ENCODE measurements at places on chromosomes 6 and 20.
A peak's percentile ranks its signal among the peaks of the same experiment; 100 is the strongest.

DNA sequence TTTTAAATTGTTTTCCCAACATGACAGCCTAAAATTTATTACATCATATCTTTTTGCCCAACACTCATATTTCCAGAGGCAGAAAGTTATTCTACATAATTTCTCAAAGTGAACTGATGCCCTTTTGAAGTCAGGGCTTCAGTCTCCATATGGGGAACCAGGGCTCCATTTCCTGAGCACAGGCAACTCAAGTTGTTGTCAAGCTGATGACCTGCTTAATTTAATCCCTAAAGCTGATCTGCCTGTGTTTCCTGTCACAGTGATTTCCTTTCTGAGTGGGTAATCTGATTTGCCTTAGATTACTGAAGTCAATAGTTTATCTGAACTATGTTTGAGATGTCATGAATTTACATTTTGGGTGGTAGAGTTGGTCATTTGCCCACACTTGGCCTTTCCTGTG, 932.1 kb upstream of the MANEA start:
- DNase-seq, result no peak

- no peak for DNase-seq
Observed at GRCh38 chr6:27334141-27334540, 22.1 kb upstream of the POM121L2 start.

DNA sequence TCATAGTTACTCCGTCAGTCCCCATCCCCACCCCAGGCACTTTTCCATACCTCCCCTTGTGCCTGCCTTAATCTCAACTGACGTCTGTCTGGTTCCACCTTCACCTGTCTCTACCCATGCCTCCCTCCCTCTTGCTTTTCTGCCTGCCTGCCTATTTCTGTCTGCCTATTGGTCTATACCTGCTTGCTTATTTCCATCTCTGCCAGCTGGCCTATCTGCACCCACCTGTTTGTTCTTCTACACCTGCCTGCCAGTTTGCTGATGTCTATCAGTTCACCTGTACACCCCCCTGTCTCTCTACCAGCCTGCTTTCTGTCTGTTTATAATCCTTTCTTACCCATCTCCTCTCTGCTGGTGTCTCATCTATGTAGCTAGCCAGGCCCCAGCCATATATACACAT, 87.5 kb downstream of the RALGAPA2 start:
- DNase-seq, result no peak

DNA sequence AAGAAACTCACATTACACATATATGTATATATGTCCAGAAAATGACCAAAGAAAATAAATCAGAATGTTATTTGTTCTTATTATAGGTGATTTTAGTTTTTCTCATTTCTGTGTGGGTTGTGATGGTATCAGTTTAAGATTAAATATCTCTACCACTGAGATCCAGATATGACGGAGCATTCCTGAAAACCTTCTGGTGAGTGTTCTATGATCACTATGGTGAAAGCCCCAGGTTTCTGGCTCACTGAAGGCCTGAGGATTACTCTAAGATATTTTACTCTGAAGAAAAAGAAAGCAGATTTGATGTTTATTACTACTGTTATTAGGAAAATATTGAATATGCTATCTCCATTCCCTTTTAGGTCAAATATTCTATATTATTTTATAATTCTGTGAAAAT, 62.8 kb upstream of the L3MBTL3 start:
- DNase-seq, result no peak

- no peak for DNase-seq
Observed at GRCh38 chr6:21748343-21749056, 154.9 kb downstream of the SOX4 start.

GRCh38 chr6:8054276-8054675, 9.9 kb downstream of the BLOC1S5 start:
- DNase-seq, result no peak

DNA sequence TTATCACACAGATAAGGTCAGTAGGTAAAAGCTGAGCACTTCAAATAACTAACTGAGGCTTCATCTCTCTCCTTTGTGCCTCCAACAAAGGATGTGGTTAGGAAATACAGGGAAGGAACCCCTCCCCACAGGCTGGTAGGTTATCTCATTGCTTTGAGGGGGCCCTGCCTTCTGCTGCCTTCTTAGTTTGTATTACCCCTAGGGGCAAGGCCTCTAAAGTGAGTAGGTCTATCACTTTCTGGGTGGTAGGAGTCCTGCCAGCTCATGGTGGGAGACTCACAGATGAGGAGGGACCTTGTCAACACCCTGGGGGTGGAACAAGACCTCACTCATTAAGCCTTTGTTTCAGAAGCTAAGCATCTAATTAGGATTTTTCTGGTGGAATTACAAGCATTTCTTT, 34.6 kb downstream of the EDN1 start:
- DNase-seq, result no peak

DNA sequence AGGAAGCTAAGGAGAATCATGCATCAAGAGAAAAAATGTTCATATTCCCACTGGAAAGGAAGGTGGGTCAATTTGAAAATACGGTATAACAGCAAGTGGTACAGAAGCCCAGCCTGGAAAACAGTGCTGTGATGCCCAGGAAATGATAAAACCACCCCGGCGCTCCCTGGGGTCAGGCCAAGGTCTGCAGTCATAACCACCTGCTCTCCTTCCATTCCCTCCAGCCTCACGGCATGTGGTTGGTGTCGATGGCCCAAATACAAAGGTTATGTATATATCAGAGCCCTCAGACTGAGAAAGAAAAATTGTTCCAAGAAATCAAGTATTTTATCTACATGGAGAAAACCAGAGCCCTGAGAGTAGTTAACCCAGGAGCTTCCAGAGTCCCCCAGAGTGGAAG, 208.1 kb upstream of the CDYL start:
- no peak for DNase-seq

- DNase-seq, result no peak
Observed at GRCh38 chr6:48757661-48758060, 646.7 kb upstream of the PTCHD4 start.

DNA sequence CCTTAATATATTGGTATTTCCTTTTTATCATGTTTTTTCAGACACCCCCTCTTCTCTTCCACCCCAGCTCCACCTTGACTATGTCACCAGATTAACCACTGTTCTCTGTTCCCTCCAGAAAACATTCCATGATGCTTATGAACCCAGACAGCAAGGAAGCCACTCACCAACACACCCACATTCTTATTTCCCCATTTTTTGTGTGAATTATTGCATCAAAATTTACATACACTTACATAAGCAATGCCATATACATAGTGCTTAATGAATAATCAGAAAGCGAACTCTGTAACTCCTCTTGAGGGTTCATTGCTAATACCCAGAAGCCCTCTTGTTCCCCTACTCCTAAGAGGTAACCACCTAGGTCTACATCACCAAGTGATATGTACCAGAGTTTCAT, 182.3 kb upstream of the CDYL start:
- DNase-seq, result no peak

GRCh38 chr20:8534368-8535160, 402.5 kb downstream of the PLCB1 start:
- no peak for DNase-seq

DNA sequence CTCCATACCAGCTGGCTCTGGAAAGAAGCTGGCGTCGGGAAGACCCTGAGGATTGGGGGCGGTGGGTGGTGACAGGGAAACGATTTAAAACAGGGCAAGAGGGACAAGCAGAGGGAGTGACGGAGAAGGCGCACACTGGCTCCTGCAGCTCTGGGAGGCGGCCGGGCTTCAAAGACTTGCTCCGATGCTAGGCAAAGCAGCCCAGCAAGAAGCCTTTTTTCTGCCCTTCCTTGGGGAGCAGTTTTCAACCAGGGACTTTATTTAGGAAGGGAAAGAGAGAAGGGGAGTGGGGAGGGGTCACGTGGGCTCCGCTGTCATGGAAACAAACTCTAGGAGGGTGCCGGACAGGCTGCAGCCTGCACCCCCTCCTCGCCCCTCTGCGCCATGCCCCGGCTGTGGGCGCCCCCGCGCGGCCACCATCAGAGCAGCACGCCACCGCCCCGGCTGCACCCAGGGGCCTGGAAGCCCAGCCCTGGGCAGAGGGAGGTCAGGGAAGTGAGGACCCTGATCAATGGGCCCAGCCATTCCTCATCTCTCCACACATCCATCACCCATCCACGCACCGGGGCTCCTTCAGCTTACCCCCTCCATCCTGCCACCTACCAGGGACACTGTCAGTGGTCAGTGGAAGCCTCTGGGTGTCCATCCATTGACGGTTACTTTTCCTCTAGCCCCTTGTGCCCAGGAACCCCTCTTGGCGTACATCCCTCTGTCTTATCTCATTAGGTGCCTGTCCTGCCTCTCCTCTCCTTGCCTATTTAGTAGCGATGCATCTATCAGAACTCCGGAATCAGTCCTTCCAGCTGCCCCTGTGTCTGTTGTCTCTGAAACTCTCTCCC, 66.6 kb upstream of the CCDC167 start:
- no peak for DNase-seq

- no peak for DNase-seq
Observed at GRCh38 chr6:167748458-167749379, 78.0 kb upstream of the AFDN start.

DNA sequence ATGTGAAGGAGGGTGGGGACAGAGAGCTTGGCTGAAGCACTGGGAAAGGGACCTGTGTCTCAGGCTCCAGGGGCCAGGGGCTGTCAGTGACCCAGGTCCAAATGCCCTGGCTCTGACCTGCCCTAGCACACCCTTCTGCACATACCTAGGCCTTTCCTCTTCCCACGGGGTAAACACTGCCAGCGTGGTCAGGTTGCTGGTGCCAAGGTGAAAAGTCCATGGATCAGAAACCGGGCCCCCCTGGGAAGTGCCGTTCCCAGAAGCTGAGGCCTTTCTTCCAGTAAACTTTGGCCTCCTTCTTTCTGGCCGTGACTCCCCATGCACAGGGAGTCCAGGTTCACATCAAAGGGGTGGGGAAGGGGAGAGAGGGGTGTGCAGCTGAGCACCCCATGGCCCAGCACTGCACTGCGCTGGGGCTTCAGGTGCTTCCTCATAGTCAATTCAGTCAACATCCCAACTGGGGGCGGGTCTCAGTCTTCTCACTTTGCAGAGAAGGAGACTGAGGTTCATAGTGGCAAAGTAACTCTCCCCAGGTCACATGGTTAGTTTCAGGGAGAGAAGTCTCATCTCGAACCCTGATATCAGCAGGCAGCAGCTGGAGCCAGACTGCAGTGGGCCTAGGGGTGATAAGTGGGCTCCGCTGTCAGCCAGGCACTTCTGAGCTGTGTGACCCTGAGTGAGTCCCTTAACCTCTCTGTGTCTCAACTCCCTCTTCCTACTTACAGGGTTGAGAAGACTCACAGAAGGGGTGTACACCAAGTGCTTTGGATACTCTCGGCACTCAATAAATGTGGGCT, 17.0 kb downstream of the PCK1 start:
- DNase-seq, result no peak

DNA sequence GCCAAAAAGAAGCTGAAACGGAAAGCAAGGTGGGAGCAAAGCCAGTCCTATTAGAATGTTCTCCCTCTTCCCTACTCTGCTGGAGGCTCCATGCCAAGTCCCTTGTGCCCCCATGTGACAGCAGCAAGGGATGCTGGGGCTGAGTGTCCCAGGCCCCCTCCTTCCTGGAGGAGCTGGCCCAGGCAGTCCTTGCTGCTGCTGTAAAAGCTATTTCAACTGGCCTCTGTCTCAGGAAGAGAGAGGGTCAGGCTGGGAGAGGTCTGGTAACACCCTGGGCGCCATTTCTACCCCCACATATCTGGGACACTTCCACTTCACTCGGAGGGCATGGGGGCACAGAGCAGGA, 25.0 kb downstream of the TTBK1 start:
- DNase-seq, result no peak

DNA sequence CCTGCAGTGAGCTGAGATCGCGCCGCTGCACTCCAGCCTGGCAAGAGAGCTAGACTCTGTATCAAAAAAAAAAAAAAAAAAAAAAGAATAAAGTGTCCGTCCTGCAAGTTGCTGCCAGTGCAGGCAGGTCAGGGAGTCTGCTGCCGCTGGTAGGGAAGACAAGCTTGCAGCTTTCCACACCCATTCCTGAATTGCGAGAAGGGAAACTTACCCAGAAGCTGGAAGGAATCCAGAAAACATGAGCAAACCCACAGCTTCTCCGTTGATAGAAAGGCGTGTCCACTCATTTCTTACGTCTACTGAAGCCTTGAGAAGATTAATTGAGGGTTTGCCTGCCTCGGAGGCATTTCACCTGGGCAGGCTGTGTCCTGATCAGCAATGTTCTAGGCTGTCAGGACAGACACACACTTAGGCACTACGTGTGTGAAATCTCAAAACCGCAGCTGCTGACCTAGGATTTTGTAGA, 61.6 kb upstream of the DSP start:
- DNase-seq, result peak; percentile 34

GRCh38 chr20:20847814-20848213, 135.4 kb upstream of the RALGAPA2 start:
- DNase-seq, result no peak

- DNase-seq, result no peak
Observed at GRCh38 chr6:15588971-15589634, 73.7 kb downstream of the DTNBP1 start.

DNA sequence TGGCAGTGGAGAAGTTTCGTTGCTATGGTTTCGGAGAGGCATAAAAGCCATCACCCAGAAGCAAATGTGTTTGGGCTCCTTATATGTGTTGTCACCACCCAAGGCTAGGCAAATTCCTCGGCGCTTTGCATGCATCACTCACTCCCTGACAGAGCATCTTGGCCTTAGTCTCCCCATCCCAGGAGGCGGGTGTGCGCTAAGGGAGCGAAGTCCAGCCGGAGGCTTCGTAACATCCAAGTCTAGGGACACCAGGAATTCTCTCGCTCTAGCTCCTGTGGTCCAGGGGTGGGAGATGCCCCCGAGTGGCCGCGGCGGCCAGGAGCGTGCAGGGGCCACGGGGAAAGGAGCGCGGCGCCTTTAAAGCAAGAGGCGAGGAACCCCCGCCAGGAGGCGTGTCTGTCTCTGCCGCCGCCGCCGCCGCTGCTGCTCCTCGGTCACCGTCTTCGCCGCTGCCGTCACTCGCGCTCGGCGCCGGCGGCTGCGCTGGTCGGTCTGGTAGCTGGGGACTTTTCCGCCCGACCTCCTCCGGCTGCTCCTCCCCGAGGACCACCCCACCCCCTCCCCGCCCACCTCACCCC, at the start of gene GRIK2:
Gene GRIK2, plus strand, starts transcription at position 458 of the 578 bp plus-strand sequence.
- DNase-seq, result no peak

GRCh38 chr6:4727217-4727616, 49.0 kb upstream of the CDYL start:
- no peak for DNase-seq

DNA sequence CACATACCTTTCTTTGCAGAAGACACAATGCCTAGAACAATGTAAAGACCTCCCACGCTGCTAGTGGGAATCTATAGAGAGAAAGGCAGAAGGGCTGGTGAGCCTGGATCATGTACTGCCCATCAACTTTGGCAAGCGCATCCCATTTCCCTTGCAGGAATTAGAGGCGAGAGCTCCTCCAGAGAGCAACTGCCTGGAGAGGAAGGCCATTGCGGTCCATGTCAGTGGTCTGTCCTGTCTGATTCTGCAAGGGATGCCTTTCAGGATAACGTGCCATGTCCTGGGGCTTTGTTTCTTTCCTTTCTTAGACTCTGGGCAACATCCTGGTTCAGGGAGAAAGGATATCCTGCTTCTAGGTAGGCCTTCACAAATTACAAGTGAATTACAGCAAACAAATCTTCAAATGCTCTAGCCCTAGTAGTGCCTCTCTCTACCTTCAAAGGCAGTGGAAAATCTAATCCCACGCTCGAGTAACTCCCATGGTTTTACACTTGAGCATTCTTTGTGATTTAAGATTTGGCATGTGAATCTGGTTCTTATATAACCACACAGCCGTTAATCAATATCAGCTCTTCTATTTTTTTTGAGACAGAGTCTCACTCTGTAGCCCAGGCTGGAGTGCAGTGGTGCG, 38.5 kb downstream of the GCNT2 start:
- no peak for DNase-seq
